ENCODE measurements at places on chromosomes 5 and 9.

- no peak for DNase-seq
Observed at GRCh38 chr5:41161271-41161670, 52.1 kb downstream of the C6 start.

DNA sequence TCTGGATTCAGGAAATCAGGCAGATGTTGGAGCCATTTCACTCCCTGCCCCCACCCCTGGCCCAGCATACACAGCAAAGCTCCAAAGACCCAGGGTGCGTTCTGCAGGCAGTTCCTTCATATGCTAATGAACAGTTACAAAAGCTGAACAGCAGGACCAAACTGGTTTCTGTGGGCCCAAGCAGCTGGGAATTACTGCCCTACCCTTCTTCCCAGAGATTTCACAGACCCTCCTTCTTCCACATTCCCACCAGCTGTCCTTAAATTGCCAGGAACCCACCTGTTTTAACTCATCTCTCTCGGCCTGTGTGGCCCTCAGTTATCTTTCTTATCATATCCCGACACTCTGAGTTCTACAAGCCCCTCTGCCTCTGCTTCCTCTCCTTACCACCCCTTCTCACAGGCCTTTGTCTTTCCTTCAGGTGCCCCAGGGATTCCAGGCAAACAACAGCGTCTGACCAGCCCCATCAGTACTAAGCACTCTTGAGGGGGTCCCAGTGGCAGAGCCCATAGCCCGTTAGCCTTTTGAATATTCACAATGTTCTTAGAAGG lies 10.6 kb upstream of the F2RL1 start:
- DNase-seq = no peak

DNA sequence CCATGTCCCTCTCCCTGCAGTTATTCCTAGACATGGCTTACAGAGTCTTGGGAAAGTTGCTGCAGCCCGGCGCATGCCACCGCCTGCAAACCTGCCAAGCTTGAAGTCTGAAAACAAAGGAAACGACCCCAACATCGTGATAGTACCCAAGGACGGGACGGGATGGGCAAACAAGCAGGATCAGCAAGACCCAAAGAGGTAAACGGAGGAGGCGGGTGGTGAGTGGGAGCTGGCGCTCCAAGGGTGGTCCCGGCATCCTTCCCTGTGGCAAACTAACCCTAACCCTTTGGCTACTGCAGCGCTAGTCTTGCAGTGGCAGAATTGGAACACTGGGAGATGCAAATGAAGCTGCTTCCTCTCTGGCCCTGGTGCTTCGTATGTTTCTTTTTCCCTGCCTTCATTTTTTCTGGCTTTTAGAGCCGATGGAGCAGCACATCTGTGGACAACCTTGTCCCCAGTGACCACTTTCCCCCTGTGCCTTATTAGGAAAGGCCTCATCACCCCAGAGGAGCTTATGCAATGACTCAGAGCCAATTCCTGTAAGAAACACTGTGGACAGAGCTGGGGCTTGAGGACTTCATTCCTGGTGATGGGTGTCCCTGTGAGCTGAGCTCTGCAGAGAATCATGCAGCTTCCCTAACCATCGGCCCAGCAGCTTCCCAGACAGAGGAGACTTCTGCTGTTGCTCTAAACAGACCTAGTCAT lies 38.9 kb downstream of the PRRC2B start:
- DNase-seq = no peak

DNA sequence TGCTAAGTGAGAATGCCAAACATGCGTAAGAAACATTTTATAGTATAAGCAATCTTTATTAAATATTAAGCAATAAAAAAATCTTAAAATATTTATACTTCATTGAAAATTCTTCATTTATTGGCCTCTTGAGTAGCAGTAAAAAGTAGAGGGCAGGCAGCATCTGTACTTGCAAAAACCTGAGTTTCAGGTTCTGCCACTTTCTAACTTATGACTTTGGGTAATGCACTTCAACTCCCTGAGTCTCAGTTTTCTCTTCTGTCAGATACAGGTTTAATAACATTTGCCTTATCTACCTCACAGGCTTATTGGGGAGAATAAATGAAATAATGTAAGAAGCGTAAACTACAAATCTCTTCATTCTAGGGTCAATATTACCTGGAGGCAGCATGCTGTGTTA lies 19.8 kb upstream of the MCTP1 start:
- no peak for DNase-seq

DNA sequence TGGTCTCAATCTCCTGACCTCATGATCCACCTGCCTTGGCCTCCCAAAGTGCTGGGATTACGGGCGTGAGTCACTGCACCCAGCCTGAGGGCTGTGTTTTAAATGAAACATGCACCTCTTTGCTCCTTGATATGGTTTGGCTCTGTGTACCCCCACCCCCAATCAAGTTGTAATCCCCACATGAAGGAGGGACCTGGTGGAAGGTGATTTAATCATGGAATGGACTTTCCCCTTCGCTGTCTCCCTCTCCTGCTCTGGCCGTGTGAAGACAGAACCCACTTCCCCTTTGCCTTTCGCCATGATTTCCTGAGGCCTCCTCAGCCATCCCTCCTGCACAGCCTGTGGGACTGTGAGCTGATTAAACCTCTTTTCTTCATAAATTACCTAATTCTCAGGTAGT lies 12.5 kb upstream of the NOTCH1 start:
- DNase-seq = no peak

GRCh38 chr9:33992632-33993031 lies 56.1 kb downstream of the UBAP2 start:
- DNase-seq = no peak

- no peak for DNase-seq
Observed at GRCh38 chr5:57174890-57175510, 1.1 kb downstream of the GPBP1 start.

GRCh38 chr9:9538766-9539165 lies 1074.0 kb downstream of the PTPRD start:
- no peak for DNase-seq

DNA sequence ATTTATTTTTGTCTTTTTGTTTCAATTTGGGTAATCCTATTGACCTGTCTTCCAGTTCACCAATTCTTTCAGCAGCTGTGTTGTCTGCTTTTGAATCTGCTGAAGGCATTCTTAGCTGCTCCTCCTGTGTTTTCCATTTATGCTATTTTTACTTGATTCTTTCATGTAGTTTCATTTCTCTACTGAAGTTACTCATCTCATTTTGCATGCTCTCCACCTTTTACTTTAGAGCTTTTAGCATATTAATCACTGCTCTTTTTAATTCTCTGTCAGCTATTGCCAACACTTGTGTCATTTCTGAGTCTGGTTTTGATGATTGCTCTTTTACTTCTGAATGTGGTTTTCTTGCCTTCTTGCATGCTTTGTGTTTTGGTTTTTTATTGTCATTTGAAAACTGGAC lies 496.0 kb upstream of the CLINT1 start:
- no peak for DNase-seq

- DNase-seq = no peak
Observed at GRCh38 chr9:120366644-120367019, 213.3 kb downstream of the CDK5RAP2 start.

GRCh38 chr5:94467346-94467953 lies 151.0 kb downstream of the KIAA0825 start:
- no peak for DNase-seq

DNA sequence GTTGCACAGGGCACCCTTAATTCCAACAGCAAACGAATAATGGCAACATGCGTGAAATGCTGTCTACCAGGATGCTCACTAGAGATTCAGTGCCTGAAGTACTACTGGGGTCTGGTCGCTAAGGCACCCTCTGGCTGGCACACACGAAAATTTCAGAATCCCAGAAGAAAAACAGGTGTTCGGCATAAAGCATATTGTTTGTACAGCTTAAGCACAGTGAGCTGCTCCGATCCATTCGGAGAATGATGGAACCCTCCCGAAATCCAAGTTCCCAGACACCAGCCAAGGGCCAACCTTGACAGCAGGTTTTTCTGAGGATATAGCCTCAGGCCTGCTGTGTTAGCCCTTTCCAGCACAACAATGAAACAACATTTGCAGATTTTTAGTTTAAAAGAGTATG lies 61.4 kb upstream of the ALDH1B1 start:
- no peak for DNase-seq

- DNase-seq = no peak
Observed at GRCh38 chr5:177097016-177097985, 10.6 kb downstream of the FGFR4 start.

- no peak for DNase-seq
Observed at GRCh38 chr9:104961701-104962359, 33.9 kb upstream of the ABCA1 start.

DNA sequence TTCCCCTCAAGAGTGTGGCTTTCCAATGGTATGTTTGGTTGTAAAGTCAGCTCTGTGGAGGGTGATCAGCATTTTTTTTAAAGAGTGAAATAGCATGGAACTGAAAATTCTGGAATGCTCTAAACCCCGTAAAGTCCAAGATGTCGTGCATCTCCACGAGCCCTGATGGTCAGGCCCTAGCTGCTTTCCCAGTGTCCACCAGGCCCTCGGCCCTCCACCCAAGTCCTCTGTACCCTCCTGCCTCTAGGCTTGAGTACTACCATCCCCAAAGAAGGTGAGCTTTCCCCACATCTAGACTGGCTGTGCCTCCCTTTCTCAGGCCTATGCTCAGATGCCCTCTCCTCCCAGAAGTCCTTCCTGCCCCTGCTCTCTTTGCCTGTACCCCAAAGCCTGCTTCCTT lies 280.3 kb downstream of the GADD45G start:
- no peak for DNase-seq

DNA sequence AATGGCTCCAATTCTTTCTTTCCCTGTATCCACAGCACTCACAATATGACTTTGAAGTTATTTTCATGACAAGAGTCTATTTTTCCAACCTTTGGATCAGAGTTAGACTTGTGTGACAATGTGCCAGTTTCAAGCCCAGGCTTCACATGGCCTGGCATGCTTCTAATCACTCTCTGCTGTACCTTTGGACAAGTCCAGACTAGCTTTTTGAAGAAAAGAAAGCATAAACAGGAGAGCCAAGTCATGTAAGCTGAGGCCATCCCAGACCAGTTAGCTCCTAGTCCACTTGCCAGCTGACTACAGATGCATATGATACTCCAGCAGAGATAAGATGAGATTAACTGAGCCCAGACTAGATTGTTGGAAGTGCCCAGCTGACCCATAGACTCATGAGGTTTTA lies 513.6 kb upstream of the C9orf72 start:
- no peak for DNase-seq

- no peak for DNase-seq
Observed at GRCh38 chr5:178569485-178569884, 20.7 kb downstream of the COL23A1 start.

DNA sequence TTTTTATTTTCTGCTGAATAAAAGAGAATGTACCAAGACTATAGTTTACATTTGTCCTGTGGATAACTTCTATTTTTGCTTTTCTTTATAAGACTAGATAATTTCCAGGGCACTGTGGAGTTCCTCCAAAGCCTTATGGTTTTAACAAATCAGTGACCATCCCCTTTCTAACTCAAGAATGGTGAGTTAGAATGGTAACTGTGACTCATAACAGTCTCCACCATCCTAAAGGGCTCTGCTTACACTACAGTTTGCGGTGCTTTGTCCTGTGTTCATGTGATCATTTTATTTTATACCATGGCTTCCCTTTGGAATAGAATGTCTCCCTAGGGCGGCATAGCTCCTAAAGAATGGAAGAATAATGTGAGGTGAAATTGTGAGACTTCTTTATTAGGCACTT lies 30.2 kb downstream of the WDR36 start:
- DNase-seq = no peak

DNA sequence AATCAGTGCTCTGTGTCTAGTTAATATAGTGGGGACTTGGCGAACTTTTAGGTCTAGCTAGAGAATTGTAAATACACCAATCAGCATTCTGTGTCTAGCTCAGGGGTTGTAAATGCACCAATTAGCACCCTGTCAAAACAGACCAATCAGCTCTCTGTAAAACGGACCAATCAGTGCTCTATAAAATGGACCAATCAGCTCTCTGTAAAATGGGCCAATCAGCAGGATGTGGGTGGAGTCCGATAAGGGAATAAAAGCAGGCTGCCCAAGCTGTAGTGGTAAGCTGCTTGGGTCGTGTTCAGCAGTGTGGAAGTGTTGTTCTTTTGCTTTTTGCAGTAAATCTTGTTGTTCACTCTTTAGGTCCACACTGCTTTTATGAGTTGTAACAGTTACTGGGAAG lies 3.6 kb upstream of the OTULINL start:
- DNase-seq = no peak

DNA sequence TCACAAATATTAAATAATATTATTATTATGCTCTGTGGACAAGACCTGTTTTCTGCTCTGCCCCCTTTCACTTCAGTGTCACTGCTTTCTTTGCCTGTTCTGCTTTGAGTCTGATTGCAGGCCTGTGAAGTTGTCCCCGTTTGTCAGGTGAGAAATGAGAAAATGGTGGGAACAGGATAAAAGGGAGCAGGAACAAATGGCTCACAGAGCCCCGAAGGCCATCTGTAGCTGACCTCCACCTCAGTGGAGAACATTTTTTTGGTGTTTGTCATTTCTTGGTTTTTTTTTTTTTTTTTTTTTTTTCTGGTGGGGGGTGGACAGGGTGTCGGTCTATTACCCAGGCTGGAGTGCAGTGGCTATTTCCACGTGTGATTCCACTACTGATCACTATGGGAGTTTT lies 13.2 kb upstream of the S100Z start:
- DNase-seq = no peak

- DNase-seq = no peak
Observed at GRCh38 chr5:159424123-159424522, 93.8 kb upstream of the IL12B start.

DNA sequence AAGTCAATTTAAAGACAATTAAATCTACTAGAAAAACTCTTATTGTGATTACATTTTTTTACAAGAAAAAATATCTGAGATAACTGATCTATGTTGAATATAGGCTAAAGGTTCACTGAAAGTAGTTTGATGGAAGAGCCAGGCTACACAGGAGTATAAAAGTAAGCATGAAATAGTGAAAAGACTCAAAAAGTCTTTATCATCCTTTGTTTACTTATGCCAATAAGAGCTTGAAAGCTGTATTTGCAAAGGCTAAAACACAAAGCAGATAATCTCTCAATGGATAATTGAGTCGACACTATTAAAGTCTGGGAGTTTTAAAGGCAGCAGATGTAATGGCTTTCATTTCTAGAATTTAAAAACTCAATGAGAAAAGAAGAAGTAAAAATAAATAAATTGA lies 42.0 kb downstream of the SSBP2 start:
- no peak for DNase-seq

DNA sequence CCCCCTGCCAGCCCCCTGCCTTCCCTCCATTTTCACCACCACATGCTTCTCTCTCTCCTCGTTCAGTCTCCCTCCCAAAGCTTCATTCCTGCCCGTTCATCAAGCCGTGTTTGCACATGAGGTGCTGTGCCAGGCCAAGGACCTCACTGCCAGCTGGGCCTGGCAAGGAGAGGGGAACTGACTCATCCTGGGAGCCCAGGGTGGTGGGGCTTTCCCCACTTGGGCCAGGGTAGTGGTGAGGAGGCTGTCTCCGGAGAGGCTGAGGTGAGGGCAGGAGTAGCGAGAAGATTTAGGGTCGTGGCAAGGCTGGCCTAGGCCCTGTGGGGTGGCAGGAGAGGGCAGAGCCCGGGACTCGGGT lies 30.4 kb upstream of the NOTCH1 start:
- DNase-seq = no peak

GRCh38 chr5:1685066-1685465 lies 114.6 kb downstream of the MRPL36 start:
- no peak for DNase-seq
